ENCODE measurements at places on chromosomes 3 and 15.

DNA sequence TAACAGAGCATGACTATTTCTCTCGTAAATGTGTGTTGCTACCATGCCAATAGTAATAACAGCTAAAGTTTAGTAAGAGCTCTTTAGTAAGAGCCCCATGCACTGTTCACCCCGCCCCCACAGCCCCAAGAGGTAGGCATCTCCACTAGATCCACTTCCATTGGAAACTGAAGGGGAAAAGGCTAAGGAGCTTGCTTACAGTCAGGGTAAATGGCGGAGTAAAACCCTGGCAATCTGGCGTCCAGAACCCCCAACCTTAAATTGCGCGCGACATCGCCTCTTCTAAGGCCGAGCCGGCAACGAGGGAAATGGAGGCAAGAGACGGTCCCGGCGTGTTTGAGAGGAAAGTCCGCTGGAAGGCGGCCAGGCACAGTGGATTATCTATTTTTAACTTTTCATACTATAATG is 654 bp upstream of the C3orf38 start:
- peak; percentile 42 for DNase-seq

DNA sequence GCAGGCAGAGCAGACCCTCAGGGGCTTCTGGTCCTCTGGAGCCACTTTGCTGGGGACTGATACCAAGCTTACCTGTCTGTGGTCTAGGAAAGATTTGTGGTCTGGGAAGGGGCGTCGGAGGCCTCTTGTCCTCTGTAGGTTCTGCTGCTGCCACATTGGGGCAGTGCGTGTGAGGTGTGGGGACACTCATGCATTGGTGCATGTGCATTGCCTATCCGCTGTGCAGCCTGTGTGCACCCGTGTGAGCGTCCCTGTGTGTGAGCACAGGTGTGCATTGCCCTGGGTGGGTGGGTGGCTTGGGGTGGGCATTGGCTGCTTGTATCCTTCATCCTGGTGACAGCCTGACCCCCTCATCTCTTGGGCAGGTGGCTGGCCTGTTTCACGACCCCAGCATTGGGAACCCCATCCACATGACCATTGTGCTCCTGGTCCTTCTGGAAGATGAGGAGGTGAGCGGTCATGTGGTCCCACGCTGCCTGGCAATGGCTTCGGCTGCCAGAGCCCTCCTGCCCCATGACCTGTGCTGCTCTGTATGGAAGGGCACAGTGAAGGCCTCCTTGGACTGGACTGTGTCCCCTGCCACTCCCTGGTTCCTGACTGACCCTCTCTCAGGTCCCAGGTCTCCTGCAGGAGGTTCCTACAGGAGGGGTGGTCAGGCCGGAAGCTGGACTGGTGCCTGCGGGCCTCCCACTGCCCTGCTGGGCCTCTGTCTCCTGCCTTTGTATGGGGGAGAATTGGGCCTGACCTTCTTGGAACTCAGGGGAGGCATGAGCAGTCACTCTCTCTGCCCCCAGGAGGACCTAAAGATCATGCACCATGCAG is 41.5 kb downstream of the SAXO2 start:
- no peak for DNase-seq

GRCh38 chr3:25144430-25144829 is 283.6 kb upstream of the RARB start:
- no peak for DNase-seq

DNA sequence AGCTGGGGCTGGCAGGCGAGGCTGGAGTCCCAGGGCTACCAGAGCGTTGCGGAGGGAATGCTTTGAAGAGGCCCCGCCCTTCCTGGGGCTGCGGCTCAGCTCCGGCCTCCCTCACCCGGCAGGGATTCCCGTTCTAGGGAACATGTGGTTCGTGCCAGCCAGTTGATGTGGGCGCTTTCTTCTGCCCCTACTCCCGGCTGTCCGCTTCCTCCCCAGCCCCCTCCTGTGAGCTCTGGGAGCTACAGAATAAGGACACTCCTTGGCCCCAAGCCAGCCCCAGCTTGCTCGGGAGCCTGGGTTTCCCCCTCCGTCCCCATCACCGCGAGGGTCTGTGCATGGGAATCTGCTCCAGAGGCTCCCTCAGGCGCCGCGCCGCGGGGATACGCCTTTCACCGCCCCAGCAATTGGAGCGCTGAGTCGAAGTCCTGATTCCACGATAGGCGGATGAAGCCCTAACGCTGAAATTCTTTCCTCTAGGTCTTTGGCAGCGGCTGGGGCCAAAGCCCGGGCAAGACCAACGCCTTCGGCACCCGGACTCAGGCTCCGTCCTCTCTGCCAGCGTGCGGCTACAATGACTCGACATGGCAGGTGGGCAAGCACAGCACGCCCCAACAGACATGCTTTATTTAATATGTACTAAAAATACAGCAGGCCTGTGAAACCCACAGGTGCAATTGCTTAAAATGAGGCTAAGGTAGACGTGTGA is 69.5 kb downstream of the KLF15 start:
- no peak for DNase-seq

DNA sequence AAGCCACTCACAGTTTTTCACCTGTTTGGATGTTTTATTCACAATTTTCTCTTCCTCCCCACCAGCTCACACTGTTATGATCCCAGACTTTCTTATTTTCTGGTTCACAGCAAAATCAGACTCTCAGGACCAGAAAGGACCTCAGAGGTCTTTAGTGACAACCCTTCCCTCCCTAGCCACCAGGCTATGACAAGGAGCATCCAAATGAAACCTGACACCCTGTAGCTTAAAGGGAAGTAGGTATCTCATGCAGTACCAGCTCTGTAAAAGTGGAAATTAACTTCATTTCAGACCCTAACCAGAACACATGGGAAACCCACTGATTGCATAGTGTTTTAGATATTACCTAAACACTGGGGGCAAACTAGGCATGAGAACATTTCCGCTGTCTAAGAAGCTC is 45.3 kb downstream of the ATP13A5 start:
- no peak for DNase-seq

- DNase-seq = no peak
These were observed 151.7 kb upstream of the KCNMB2 start for GRCh38 chr3:178384321-178385230.

GRCh38 chr15:85496551-85497171 is 116.3 kb downstream of the AKAP13 start:
- no peak for DNase-seq

GRCh38 chr15:62854420-62855084 is 188.0 kb upstream of the TPM1 start:
- DNase-seq = no peak

- DNase-seq = no peak
These were observed 20.2 kb upstream of the CDCP1 start for GRCh38 chr3:45166321-45166879.

- DNase-seq = no peak
These were observed 111.1 kb upstream of the GPR149 start for GRCh38 chr3:154540950-154541604.

DNA sequence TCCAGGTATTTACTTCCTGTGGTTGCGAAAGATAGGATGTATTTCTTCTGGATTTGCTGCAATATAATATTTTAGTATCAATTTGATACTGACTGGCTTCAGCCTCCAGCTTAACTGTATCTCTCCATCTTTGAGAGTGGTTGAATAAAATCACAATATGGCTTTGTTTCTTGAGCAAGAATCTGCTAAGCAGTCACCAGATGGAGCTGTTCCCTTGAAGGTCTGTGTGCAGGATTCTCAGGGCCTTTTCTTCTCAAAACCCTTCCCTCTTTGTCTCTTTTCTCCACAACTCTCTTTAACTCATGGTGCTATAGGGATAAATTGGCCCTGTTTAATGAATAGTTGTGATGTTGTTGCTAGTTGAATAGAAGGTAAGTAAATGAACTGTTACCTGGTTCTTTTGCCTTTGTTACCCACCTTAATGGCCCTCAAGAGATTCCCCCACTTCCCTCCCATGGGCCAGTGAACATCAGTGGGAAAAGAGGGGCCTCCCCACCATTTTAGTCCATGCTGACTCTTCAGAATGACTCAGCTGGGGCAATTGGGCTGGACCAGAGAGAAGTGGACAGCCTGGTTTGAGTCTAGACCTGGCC is 34.8 kb upstream of the RAB6B start:
- no peak for DNase-seq

DNA sequence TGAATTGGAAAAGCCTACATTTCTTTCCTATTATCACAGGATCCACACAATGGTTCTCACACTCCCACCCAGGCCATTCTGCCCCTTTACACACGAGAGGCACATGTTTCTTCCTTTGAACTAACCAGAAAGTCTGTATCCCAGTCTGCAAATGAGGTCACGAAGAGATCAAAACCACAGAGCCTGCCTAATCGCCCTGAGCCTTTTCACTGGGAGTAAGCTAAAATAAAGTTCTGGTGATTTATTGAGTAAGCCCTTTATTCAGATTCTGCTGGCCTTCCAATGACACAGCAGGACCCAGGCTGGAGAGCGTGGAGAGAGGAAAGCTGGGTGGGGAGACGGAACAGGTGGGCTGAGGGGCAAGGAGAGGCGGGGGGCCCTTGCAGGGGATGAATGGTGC is 78.7 kb downstream of the ATP1B3 start:
- DNase-seq = no peak

GRCh38 chr3:33750211-33750548 is 32.1 kb upstream of the CLASP2 start:
- DNase-seq = peak; percentile 34

DNA sequence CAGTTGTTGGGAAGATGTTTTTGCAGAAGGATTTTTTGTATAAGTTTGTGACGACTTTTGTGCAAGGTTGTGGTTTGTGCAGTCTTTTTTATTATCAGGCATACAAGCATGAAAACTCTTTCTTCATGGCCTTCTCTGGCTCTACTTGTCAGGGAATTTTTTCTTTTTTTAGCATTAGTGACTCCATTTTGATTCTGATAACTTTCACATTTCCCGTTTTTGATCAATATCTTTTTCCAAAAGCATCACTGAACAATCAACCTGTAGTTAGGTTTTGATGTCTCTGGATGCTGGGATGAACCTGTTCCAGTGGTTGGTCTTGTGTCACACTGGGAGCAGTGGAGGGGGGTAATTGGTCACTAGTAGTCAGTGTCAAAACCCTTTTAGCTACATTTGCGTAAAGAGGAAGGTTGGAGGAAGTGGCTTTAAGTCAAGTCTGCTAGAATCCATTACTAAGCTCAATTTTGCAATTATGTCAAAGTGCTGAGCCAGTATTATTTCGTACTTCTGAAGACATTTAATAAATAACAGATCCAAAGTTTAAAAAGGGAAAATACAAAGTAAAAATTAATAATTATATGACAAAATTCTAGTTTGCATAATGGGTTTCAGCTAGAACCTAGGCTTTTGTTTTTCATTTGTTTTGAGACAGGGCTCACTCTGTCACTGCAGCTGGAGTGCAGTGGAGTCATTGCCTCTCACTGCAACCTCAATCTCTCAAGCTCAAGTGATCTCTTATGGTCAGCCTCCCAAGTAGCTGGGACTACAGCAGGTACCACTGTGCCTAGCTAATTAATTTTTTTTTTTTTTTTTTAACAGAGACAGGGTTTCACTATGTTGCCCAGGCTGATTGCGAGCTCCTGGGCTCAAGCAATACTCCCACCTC is 18.8 kb upstream of the CFAP161 start:
- DNase-seq = peak; percentile 78

- no peak for DNase-seq
These were observed 184.5 kb downstream of the EFHB start for GRCh38 chr3:19749448-19750017.

GRCh38 chr15:83837945-83838571 is 184.1 kb downstream of the ADAMTSL3 start:
- no peak for DNase-seq

- DNase-seq = no peak
These were observed 67.9 kb downstream of the VGLL3 start for GRCh38 chr3:86923071-86923491.

DNA sequence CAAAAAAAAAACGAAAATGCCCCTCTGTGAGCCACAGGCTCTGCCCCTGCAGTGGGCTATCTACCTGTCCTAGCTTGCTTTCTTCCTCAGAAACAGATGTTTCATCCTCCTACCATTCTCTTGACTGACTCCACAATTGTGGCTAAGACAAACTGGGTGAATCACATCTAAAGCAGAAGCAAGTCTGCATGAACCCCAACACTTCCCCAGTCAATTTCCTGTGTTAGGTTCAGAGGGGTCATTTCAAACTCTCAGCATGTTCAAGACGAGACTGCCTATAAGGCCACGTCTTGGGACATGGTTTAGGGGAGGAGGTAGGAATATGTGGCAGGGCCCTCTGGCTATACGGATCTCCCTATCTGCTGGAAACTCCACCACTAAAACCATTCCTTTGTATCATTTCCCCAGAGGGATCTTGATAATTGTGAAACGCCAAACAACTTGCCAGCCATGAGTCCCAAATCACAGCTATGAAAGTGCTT is 28.6 kb upstream of the ANKDD1A start:
- peak; percentile 96 for DNase-seq

DNA sequence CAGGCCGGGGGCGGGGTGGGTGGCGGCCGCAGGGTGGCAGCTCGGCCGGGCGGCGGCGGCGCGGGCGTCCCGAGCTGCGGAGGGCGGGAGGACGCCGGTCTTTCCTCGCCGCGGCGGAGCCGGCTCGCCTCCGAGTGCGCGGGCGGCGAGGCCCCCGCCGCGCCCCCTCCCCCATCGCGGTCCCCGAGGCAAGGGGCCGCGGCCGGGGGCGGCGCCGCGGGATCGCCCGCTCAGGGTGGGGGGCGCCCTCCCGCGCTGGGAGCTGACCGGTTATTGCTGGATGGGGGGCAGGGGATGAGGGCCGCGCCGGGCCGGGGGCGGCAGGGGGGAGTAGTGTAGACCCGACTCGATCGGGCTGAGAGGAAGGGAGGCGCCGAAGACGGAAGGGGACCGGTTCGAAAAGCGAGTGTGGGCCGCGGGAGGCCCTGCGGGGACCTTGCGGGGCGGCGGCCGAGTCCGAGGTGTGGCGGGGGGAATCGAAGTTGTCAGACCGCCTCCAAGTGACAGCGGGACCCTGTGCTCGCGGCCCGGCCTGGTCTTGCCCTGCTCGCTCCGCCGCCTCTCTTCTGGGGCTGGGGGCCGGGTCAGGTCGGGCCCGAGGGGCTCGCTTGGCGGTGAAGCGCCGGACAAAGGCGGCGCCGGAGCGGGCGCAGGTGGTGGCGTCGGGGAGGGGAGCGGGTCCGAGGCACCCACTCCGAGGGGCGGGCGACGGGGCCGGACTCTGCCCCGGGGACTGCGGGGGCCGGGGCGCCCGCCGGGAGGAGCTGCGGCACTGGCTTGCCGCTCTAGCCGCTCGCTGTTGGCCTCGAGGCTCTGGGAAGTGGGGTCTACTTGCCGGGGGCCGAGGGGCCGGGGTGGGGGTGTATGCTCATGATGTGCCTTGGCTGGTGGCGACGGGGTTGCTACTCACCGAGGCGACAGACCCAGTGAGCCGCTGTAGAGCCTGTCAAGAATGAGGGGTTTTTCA is 1.1 kb downstream of the BAHD1 start:
- peak; percentile 8 for DNase-seq

DNA sequence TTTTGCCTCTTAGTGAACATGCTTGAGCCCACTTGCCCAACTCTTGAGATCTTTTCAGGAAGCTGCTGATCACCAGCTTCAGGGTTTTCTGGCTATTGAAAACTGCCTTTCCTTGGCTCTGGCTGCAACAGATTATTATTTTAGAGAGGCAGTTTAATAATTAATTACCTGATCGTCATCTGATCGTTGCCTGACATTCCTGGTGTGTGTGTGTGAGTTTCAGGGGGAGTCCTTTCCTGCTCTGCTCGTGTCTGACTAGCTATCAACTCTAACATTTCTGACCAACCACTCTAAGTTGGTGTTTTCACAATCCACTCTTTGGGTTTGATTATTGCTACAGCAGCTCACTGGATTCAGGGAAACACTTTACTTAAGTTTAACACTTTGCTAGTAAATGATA is 84.3 kb upstream of the SPATA16 start:
- DNase-seq = no peak
